ENCODE measurements at places on chromosomes 4 and X.

DNA sequence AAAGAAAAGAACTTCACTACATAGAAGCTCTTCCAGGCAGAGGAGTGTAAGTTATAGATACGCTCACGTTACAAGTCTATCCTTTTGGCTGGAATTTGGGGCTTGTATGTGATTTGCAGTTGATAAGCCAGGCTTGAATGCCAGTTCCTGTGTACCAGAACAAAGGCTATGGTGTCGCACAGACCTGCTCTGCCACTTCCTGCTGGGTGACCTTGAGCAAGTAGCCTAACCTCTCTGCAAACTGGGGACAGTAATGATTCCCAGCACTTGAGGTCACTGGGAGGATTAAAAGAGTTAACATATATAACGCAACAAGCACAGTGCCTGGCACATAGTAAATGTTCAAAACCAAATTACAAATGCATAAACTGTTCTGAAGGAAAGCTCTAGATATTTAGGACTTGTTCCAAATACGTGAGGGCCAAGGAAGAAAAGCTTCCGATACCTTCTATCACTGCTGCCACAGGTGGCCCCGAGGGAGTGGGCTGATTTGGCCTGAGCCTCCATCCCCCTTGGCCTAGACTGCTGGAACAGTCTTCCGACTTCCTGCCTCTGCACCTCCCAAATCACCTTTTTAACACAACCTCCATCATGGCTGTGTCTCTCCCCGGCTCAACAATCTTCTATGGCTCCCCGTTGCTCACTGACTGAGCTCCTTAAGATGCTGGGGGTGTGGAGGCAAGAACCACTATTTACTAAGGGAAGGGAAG lies 1.3 kb upstream of the SOWAHD start:
- no peak for DNase-seq

GRCh38 chr4:152763796-152764195 lies 15.7 kb downstream of the TIGD4 start:
- no peak for DNase-seq

GRCh38 chrX:111337067-111337637 lies 66.9 kb upstream of the CAPN6 start:
- DNase-seq: no peak

DNA sequence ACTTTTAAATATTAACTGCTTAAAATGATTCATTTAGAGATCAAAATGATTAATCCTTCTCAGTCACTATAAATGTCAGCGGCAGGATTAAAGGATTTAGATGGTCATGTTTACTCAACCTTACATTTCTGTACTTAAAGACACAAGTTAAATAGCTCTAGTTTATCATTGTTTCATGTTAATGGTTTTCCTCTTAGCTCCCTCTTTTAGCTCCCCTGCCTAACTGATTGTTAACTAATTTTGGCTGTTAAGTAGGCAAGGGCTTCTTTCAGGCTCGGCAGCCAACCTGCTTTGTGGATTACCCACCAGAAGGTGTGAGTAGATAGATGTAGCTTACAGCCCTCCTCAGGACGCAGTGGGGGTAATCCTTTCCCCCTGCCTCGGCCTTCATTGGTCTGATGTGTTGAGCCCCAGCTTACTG lies 96.0 kb downstream of the TENM3 start:
- no peak for DNase-seq

DNA sequence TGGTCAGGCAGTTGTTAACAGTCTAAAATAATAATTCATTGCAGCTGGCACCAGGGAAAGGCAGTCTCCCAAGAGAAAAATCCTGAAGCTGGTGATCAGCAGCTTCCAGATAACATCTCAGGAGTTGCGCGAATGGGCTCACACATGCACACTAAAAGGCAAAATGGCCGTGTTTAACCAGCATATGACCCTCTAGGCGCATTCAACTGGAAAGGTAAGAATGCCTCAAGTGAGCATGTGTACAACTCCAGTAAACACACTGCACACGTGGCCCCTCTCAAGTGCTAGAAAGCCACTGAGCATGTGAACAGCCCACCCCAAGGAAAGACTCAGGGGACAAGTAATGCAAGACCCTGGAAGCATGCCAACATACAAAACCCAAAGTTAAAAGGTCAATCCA lies 33.1 kb downstream of the STPG2 start:
- DNase-seq: no peak

- no peak for DNase-seq
These were observed 961.3 kb downstream of the ADGRL3 start for GRCh38 chr4:62161446-62161845.

- peak; percentile 82 for DNase-seq
These were observed 3.9 kb downstream of the KIT start for GRCh38 chr4:54661686-54662085.

GRCh38 chr4:2042204-2042946 lies 16.8 kb upstream of the NAT8L start:
- DNase-seq: peak; percentile 74

- DNase-seq: no peak
These were observed 11.7 kb upstream of the GYG2 start for GRCh38 chrX:2817036-2817435.

DNA sequence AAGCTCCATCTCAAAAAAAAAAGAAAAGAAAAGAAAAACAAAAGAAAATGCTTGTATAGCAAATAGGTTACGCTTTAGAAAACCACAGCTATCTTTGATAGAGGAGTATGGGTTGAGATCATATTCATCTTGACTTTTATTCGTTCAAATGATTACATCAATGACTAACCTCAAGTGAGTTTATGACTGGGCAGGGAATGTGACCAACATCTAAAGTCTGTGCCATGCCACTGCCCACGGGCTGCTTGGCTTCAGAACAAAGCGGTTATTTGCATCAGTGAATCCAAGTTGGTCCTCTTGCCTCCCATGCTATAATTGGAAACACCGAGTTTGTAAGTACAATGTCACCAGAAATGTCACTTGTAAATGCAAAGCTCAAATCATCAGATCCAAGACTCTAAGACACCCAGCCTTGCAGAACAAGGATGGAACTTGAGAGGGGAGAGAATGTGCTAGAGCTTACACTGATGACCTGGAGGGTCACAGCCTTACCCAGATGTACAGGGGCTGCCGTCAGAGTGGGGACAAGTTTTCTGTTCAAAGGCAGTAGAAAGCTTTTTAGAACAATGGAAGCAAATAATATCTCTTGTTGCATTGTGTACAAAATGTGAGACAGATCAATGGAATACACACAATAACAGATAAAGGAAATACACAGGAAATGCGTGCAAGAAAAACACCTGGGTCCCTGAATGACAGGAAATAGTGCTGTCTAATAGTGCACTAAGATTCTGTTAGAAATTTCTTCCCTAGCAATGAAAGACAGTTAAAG lies 8.4 kb upstream of the OPN1LW start:
- no peak for DNase-seq

GRCh38 chr4:95114521-95114920 lies 356.8 kb downstream of the BMPR1B start:
- DNase-seq: no peak

- no peak for DNase-seq
These were observed 582.8 kb upstream of the CPEB2 start for GRCh38 chr4:14419516-14419915.

- DNase-seq: no peak
These were observed 1.5 kb upstream of the PAPSS1 start for GRCh38 chr4:107721436-107722100.

GRCh38 chr4:84378356-84378755 lies 120.7 kb downstream of the NKX6-1 start:
- DNase-seq: no peak

DNA sequence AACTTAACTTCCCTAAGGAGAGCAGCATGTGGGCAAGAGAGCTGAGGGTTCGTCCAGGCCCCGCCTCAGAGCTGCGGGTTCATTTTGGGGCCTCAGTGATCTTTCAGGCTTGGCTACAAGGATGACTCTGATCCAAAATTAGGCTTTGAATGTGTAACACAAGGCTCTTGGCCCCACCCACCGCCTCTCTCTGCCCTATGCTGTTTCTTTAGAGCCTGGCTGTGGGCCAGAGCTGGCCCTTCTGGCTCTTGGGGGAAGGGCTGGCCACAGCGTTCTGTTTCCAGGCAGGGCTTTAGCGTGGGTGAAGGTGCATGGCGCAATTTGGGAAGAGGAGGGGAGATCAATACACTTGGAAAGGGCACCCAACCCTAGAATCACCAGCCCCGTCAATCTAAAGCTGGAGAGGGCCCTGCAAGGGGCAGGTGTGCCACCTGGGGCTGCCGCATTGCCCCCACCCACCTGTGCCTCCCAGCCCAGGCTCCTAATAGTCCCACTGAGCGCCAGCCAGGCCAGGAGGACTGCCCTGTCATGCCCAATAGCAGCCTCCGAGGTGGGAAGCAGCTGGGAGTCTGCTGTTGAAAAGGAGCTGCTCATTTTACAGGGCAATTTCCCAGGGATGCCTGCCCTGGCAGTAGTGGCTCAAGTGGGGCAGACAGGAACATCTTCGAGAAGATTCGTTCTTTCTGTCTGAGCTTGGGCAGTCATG lies 84.5 kb upstream of the MAML3 start:
- DNase-seq: peak; percentile 86

DNA sequence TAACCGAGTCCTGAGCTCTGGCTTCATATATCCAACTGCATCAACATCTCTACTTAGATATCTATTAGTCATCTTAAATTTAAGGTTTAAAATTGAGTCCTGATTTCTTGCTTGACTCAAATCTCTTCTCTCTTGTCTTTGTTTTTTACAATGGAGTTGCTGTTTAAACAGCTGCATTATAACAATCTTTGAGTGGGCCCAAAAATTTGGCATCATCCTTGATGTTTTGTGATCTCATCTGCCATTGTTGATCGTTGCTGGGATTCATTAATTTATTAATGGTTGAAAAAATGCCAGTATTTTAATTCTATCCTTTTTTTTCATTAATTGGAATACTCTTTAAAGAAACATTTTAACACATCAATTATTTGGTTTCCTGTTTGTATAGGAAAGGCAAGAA lies 82.2 kb downstream of the STIM2 start:
- no peak for DNase-seq

DNA sequence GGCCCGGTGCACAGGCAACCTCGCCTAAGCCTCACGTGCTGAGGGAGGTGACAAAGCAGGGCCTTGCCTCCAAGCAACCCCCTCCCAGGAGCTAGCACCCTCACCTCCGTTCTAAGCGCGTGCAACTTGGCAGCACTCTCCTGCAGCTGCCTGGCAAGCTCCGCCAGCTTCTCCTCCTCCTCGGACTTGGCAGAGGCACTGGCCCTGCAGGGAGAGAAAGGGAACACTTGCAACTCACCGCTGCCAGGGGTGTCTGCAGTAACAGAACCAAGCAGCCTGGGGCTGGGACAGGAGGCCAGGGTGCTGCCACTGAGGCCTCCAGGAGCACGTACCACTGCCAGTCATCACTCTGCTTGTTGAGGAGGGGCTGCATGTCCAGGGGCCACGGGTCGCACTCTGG lies 10.3 kb upstream of the TREX2 start:
- no peak for DNase-seq

- DNase-seq: no peak
These were observed 162.1 kb downstream of the SMIM20 start for GRCh38 chr4:26076000-26076587.

GRCh38 chr4:112289407-112290253 lies 3.9 kb upstream of the TIFA start:
- DNase-seq: no peak

DNA sequence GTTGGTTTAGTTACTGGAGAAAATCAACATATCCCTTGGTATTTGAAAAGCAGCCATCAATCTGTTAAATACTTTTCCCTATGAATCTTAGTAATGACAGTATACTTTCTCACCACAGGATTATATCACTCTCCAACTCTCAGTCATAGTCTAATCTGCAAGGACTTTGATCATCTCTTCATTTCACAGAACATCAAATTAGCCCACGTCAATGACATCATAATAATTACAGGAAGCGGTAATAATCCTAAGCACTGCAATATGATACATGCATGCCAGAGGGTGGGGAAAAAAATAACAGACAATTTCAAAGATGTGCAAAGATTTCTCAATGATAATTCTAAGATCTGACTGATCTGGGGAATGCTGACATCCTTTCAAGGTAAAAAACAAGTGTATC lies 404.1 kb downstream of the GPM6A start:
- no peak for DNase-seq

DNA sequence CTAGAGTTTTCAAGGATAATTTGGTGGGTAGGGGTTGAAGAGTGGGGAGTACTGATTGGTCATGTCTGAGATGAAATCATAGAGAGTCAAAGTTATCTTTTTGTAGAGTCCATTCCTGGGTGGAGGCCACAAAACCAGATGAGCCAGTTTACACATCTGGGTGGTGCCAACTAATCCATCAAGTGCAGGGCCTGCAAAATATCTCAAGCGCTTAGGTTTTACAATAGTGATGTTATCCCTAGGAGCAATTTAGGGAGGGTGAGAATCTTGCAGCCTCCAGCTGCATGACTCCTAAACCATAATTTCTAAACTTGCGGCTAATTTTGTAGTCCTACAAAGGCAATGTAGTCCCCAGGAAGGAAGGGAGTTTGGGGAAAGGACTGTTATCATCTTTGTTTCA lies 988.3 kb upstream of the LCORL start:
- no peak for DNase-seq

DNA sequence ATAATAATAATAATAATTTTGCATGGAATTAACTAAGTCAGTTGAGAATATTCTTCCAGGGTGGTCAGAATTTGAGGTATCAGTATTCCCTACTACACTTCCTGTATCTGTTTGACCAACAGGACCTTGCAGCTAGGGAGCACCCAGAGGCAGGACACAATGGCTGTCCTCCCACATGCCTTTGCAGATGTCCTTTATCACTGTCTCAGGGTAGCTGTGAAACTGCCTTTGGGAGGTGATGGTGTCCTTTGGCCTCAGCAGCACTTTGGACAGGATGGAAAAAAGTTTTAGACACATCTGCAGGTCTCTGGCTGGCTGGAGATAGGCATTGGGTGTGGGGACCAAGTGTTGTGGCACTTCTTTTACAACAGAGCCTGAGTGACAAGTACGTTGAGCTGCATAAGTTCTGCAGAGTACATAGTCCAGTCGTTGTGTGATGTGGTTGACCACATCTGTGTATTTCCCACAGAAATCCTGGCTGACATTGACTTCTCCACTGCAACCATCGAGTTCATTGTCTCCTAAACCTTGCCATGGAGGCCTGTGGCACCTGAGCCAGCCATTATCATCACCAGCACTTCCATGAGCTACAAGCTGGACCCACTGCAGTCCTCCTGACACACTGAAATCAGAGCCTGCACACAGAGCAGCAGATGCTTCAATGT lies 19.1 kb upstream of the UBA6 start:
- DNase-seq: no peak

GRCh38 chr4:116332508-116332907 lies 752.9 kb downstream of the TRAM1L1 start:
- no peak for DNase-seq

DNA sequence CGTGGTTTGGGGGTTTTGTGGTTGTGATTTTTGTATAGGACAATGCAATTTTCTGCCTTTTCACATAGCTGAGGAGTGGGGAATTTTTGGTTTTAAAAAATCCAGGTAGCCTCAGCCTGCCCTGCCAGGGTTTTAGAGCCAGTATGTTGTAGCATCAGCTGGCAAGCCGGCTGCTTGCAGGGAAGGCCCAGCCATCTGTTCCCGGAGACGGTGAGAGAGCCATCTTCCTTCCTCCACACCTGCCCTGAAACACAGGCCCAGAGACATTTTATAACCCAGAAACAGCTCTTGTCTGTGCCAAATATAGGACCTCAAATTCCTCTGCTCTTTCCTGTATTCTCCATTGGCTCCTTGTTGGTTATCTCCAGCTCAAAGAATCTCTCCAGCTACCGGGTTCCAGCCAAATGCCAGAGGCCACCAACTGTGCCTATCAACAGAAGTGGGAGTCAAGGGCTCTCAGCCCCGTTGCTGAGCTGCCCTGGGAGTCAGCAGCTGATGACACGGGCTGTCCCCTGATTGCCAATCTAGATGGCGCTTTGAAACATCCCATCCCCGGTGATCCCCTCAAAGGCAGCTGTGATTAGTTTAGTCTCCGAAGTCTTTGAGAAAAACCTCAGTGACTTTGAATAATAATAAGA lies 595.2 kb downstream of the MID1IP1 start:
- no peak for DNase-seq

- peak; percentile 11 for DNase-seq
These were observed 230.7 kb upstream of the STK26 start for GRCh38 chrX:131792356-131792749.

Data from AG20443 (cell line).